Fibroblast of skin of back (primary cell): ENCODE measurements at places on chromosomes 4 and X.
A peak's percentile ranks its signal among the peaks of the same experiment; 100 is the strongest.

DNA sequence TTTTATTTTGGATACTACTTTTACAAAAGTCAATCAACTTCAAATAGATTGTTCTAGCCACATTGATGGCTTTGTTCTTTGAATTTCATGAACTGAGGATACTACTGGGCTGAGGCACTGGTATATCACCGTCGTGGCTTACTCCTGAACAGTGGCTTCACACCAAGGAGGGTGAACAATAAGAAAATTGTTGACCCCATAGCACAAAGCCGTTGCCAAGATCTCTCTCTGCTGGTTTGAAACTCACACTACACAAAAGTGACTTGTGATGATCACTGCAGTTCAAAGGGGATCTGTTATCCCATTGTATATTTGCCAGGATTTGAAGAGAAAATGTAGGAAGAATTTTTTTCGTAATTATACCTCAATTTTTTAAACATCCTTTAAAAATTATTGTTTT, 119.6 kb downstream of the PDLIM5 start:
- DNase-seq = no peak

GRCh38 chr4:5284517-5284916, 233.2 kb downstream of the STK32B start:
- no peak for DNase-seq

DNA sequence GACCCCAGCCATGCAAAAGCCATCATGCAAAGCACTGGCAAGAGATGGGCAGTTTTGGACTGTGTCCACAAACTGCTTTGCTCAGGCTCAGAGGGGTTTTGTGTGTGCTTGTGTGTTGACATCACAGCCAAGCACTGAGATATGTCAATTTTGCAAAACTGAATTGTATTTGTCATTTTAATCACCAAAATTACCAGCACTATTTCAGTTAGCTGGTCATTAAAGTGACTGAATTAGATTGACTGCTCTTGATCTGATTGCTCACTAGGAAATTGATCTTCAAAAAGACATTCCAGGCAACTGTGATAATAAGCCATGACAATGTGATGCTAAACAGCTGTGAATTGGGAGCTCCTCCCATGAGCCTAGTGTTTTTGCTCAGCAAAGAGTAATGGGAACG, 337.3 kb upstream of the GNPDA2 start:
- DNase-seq = no peak

DNA sequence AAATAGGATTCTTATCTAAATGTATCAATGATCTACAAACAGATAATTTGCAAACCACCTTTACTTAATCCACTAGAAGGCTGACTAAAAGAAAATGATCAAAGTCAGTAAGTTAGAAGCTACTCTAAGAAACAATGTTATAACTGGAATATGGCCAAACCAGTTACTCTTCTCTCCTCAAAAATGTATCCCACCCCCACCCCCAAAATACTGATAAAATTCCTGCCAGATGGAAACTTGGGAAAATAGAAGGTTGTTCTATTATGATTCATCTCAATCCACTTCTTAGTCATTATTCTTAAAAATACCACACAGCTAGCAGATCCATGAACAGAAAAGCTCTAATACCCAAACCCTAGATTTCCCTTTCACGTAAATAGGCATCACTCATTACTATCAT, 206.4 kb downstream of the KLHL13 start:
- DNase-seq = peak; percentile 0

GRCh38 chr4:24589448-24589847, 5.1 kb upstream of the DHX15 start:
- no peak for DNase-seq

DNA sequence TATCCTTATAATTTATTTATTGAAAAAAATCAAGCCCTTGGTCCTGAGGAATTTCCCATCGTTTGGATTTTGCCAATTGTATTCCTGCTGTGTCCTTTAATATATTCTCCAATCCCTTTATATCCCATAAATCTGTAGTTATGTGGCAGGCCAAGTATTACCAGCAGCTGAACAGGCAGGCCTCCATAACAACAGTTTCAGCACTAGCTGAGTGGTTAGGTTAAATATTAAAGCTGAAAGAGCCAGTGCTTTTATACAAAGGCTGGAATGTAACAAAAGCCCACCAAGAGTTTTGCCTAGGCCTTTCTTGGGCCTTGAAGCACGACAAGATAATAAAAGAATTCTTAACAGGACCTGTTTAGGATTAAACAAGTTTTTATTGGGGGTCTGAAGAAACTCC, 366.6 kb upstream of the GALNT7 start:
- DNase-seq = no peak

GRCh38 chr4:38873290-38873944, 5.8 kb downstream of the FAM114A1 start:
- no peak for DNase-seq

DNA sequence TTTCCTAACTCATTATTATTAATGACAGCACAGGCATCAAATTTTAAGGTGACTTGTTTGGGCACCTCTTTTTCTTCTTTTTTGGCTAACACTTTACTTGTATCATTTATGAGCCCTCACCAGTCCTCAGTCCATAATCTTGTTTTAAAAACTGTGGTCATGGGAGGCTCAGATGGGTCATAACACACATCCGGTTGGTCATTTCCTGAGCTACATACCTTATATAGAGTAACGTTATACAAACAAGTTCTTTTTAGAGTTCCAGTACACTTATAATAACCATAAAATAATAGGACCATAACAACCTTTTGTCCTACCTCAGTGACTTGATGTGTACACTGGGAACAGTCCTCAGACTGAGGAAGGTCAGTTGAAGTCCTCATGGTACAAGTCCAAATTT, 21.1 kb upstream of the PLS3 start:
- no peak for DNase-seq

DNA sequence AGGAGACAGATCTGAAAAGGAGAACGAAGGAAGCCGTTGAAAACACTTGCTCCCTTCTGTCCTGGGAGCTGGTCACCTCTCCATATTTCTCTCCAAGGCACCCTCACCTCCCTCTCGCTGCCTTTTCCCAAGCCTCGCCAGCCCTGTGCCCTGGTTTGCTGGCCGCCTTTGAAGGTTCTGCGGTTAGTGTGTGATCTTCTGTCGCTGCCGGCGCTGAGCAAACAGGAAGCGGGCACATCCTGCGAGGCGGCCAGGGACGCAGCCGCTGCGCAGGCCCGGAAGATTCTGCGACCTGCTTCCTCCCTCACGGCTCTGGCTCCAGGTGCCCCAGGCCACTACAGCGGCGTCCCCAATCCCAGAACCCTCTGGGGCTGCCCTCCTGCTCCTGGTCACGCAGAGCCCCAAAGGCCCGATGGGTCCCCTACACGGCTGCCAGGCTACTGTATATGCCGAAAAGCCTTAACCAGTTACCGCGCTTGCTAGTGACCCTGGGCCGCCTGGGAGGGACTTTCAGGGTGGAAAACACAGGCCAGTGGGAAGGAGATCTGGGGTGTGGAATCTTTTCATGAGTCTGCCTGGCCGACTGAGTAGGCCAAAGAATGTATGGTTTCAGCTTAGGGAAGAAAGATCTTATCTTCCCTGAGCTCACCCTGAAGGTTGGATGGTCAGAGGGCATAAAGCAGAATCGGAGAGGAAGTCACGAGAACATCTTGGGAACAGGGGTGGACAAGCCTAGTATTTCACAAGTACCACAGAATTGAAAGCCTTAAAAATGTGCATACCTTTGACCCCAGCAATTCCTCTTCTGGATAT, 2.3 kb upstream of the SASH3 start:
- peak; percentile 4 for DNase-seq

DNA sequence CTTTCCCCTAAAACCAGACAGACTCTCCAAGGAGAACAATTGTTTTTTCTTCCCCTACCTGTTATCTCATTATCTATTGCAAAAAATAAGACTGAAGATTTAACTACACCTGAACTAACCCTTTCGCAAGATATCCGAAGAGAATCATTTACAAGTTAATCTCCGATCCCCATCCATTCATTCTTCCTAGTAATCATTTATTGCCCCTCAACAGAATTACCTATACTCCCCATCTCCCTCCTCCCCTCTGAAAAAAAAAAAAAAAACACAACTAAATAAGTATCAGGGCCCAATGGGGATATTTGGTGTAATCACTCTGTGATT, 28.9 kb upstream of the AP1S2 start:
- no peak for DNase-seq

GRCh38 chr4:1868293-1868692, 2.9 kb upstream of the NSD2 start:
- DNase-seq = no peak

DNA sequence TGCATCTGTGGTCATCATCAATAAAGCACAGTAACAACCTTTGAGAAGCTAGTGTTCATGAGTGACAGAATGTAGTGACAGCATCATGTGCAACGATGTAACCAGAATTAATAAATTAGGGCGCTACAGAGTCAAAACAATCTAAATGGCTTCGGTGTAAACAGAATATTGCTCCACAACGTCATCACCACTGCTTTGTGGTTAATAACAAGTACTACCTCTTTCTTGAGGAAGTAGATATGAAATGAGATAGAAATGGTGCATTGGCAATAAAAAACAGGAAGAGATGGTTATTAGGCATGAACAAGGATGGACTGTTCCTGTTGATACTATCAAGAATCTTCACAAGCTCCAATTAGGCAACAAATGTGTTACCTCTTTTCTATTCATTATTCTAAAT, 8.7 kb upstream of the PDHA2 start:
- DNase-seq = no peak

GRCh38 chr4:5572114-5572513, 136.2 kb downstream of the EVC2 start:
- DNase-seq = peak; percentile 8

DNA sequence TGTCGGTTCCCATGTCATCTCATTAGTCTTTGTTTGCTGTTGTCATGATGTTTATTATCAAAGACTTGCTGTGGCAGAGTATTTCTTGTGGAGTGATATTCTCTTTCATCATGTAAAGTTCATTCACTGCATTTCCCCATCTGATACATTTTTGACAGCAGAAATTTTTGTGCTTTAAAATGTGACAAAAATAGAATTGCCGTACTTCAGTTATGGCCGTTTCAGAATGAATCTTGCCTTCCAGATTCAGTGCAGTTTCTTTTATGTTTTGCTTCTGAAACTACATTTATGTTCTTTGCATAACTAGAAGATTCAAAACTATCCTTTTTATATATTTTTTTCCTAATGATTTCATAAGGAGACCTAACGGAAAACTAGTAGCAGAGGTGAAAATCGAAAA, 10.0 kb downstream of the CSTF2 start:
- no peak for DNase-seq

- DNase-seq = peak; percentile 53
Measured at GRCh38 chr4:145933134-145933533, 5.5 kb downstream of the ZNF827 start.

DNA sequence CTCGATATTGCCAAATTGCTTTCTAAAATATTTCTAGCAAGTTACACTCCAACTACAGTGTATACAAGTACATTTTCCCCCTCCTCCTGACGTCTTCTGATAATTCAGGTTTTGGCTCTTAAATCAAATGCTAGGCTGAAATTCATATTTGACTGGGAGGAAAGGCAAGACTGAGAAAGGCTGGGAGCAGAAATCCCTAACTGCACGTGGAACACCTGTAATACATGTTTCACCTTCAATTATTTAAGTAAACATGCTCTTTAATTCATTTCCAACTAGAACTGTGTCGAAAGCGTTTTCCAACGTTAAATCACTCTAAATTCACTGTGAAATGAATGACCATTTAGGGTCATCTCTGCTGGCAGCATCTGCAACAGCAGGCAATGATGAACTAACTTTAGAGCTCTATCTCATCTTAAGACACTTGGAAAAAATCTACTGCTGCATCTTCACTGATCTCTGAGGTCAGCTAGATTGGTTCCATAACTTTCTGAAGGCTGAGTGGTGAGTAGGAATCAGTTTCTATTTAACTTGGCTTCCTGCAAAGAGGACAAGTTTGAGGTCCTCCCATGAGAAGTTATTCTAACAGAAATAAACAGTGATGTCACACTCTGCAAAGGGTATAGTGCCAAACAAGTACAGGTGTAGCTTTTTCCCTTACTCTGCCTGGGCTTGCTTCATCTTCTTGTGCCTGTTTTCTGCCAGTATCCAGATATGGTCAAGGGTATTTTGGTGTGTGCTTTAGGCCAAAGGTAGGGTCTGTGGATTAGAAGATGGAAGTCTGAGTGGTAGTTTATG, 144.3 kb upstream of the PAK3 start:
- no peak for DNase-seq

GRCh38 chr4:33133723-33134122, 2413.6 kb downstream of the PCDH7 start:
- no peak for DNase-seq

DNA sequence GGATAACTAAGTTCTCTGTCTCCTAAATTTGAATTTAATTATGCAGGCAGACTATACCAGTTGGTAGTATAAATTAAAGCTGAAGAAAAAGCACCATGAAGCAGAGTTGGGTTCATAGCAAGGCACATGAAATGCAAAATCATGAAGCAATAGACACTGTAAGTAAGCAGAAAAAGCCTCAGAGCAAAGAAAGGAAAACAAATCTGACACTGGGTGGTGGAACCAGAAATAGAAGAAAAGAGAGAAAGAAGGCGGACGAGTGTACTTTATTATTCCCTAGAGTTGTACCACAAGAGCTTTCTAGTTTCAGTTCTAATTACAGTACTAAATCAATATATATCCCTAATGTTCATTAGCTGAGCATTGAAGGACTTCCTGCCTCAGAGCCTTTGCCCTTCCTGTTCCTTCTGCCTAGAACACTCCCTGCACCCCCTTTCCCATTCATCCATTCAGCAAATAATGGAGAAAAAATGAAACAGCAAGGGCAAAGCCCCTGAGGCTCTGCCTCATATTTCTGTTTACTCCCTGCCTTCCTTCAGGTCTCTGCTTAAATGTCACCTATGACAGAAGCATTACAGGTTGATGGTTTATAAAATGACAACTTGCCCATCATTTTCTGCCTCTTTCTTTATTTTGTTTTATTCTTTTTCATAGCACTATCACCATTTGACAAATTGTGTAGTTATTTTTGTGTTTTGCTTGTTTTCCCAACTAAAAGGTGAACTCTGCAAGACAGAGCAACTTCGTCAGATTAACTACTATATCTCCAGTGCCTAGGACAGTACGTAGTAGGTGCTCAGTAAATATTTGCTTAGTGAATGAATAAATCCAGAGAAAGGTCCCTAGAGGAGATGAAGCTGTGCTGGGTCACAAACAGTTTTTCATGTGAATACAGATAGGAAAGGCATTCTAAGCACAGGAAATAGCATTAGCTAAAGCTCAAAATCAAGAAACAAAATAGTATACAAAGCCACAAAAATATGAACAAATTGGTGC, 154.0 kb upstream of the RASGEF1B start:
- DNase-seq = no peak
